ENCODE measurements at places on chromosomes 4 and X.
A peak's percentile ranks its signal among the peaks of the same experiment; 100 is the strongest.

DNA sequence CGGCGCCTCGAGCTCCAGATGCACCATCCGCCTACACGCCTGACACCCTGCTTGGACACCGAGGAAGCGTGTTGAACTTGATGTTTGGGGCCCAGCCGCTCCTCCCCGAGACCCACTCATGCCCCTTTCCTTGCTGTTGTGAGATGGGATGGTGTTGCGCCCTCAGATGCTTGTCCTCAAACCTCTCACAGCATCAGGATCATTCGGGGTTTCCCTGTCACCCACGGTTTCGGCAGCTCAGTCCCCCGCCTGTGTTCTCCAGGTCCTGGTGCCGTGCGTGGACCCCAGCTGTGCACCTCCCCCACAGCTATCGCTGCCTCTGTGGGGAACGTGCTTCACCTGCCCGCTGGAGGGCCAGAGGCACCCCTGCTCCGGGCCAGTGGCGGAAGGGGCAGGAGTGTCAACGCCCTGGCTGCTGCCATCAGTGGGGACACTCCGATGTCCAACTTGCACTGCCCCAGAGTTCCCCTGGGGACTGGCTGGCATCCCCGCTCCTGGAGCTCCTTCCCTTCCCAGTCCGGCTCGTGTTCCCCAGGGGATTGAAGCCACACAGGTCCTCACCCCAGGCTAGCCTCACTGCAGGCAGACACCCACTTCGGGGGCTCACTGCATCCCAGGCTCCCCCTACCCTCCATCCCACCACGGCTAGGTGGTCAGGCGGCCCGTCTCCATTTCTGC is 82.3 kb upstream of the ADRA2C start:
- DNase-seq, result no peak

DNA sequence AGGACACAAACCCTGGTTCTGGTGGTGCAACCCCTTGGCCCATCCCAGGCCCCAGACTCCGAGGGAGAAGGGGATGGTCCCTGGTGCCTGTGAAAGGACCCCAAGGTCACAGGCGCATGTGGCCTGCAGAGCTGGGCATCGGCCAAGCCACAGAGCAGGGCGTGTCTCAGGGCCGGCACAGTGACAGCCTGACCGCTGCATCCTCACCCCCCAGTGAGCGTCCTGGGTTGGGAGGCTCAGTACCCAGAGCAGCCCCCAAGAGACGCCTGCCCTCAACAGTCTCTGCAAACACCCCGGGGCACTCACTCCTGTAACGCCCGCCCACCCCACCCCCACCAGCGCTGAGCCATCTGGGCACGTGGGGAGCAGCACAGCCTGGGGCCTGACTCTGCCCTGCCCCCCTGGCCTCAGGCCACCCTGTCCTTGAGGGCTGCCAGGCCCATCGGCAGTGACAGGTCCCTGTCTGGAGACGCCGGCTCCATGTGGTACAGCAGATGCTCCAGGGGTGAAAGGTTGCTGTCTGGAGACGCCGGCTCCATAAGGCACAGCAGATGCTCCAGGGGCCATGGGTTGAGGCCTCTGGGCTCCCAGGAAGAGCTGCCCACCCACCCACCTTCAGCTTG is 24.5 kb upstream of the CPLX1 start:
- no peak for DNase-seq

DNA sequence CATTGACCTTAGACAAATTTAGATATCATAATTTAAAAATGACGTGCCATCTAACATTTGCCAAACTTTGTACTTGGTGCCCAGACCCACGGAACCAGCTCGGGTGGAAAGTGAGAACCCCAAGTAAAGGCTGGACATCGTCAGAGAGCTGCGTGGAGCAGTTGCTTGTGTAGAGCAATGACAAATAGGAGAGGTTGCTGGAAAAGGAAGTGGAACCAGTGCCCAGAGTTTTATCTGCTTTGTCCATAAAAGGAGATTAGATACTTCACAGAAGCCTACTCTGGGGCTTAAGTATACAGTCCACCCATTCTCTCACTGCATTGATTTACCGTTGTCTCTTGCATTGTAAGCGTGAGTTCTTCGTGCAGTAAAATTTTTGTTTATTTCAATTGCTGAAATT is 5.4 kb upstream of the TBC1D1 start:
- no peak for DNase-seq

DNA sequence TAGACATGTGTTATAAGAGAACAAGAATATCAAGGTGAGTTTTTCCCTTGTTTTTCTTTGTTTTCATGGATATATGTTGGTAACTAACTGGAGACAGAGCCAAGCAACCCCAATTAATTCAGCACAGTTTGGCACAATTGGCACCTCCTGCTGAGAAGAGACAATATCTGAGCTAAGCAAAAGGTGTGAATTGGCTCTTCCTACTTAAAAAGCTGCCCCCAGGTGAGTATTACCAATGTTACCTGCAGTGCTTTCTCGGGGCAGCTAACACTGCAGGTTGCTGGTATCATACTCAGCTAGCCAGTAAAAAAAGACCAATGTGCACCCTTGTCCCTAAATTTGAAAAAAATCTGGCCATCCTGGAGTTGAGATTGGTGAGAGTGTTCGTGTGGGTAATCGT is 871.2 kb upstream of the TENM3 start:
- DNase-seq, result no peak

- DNase-seq, result no peak
Measured at GRCh38 chr4:6324461-6324998, 54.9 kb downstream of the WFS1 start.

- DNase-seq, result no peak
Measured at GRCh38 chr4:154335588-154335987, 156.0 kb downstream of the DCHS2 start.

- DNase-seq, result no peak
Measured at GRCh38 chrX:19291086-19291485, 52.6 kb upstream of the PDHA1 start.

- no peak for DNase-seq
Measured at GRCh38 chr4:162170509-162170908, 6.7 kb upstream of the FSTL5 start.

DNA sequence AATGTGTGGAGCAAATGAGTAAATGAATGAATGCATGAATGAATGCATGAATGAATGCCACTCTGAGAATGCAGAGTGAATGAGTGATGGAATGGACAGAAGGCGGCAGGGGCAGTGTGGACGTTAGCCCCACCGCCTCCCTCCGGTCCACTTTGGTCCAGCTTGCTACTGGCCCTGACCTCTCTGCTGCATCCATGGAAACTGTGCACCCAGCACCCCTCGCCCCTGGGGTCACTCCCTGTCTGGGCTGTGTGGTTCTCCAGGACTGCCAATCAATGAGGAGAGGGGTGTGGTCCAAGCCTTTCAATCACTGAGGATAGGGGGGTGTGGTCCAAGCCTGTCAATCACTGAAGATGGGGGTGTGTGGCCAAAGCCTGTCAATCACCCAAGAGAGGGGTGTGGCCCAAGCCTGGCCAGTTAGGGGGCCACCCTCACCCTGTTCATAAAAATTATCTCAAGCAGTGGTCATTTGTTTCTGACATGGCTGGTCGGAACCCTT is 39.2 kb upstream of the ASMTL start:
- DNase-seq, result peak; percentile 40

- DNase-seq, result no peak
Measured at GRCh38 chrX:56782791-56783449, 53.9 kb downstream of the NBDY start.

DNA sequence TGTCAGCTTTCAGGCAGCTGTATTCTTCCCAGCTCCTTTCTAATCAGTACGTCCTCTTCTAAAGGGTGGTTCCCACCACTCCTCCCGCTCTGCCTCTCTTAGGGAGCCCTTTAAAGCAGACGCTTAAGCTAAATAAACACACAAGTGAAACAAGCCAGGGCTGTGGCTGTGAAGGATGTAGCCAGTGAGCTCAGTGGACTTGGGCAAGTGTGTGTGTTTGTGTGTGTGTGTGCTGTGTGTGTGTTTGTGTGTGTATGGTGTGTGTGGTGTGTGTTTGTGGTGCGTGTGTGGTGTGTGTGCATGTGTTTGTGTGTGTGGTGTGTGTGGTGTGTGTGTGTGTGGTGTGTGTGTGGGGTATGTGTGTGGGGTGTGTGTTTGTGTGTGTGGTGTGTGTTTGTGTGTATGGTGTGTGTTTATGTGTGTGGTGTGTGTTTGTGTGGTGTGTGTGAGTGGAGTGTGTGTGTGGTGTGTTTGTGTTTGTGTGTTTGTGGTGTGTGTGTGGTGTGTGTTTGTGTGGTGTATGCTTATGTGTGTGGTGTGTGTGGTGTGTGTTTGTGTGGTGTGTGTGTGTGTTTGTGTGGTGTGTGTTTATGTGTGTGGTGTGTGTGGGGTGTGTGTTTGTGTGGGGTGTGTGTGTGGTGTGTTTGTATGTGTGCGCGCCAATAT is 283.3 kb downstream of the PTTG2 start:
- no peak for DNase-seq

DNA sequence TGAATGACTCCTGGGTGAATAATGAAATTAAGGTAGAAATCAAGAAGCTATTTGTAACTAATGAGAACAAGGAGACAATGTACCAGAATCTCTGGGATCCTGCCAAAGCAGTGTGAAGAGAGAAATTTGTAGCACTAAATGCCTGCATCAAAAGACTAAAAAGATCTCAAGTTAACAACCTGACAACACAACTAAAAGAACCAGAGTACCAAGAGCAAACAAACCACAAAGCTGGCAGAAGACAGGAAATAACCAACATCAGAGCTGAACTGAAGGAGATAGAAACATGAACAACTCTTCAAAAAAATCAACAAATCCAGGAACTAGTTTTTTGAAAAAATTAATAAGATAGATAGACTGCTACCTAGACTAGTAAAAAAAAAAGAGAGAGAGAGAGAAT is 8.4 kb downstream of the CFAP299 start:
- DNase-seq, result no peak

DNA sequence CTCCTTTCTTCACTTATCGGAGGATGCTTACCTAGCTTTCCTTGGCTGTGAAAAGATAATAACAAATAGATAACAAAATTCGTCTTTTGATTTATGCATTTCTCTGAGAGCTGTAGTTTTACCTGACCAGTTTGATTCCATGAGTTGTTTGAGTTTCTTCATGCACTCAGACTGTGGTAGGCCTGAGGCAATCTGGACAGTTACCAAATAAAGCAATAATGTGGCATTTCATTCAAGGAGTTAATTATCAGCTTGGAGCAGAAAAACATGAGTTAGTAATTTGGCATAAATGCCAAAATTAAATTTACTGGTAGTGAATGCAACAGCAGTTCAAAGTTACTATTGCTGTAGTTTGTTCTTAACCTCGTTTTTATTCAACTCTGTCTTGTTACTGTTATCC is 53.5 kb downstream of the FABP2 start:
- DNase-seq, result no peak

- DNase-seq, result no peak
Measured at GRCh38 chr4:144411119-144411518, 234.8 kb upstream of the HHIP start.

DNA sequence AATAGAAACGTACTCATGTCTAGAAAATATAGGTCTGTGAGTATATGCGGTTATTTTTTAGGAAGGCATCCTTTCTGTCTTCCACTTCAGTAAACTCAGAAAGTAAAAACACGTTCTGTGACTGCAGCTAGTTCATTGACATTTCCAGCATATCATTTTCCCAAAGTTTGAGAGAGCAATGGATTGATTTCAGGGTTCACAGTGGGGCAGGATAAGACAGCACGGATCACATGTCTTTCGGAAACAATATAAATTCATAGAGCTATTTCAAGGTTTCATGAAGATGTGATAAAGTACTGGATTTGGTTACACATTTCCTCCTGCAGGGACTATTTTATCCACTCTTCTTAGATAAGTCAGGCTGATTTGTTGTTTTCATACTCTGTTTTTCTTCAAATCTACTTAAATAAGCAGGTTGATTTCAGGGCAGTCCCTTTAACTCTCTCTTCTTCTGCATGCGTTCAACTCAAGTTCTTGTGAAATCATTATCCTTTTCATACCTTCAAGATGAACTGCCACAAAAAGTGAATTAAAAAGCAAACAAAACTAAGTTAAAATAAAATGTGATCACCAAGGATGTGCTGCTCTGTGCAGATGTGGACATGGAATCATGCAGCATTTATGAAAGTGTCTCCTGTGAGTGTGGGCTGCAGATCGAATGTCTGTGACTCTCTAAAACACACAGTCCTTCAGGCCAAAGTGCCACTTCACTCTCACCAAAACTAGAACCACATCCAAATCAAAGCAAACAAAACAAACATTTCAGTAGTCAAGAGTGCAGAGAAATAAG is 187.7 kb downstream of the UNC5C start:
- no peak for DNase-seq

DNA sequence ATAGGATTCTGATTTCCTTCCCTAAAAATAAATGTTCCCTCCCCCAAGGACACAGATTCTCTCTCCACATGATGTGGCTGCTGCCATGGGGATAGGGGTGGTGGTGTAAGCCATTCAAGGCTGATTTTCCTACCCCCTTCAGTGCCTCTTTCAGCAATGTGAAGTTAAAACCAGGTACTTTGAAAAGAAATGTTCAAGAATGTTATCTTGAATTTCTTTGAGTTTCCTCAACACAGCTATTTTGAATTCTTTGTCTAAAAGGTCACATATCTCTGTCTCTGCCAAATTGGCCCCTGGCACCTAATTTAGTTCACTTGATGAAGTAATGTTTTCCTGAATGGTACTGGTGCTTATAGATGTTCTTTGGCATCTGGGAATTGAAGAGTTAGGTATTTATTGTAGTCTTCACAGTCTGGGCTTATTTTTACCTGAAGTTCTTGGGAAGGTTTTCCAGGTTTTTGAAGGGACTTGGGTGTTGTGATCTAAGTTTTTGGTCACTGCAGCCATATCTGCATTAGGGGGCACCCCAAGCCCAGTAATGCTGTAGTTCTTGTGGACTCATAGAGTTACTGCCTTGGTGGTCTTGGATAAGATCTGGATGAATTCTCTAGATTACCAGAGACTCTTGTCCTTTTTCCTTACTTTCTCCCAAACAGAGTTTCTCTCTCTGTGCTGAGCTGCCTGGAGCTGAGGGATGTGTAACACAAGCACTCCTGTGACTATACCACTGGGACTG is 7.6 kb upstream of the DIPK2B start:
- no peak for DNase-seq

GRCh38 chr4:26863512-26863911 is 2.9 kb downstream of the STIM2 start:
- DNase-seq, result no peak

All from stimulated activated CD4-positive, alpha-beta T cell treated with anti-CD3 and anti-CD28 coated beads, Interleukin-1b, Interleukin-23, amount 100 ng/mL, for 24 hours (primary cell).